Sigmoid colon (tissue), 7 donors: ENCODE measurements at places on chromosomes 12 and 14. TPM values are rescaled to one million over a fixed set of nuclear protein-coding genes. Genes with fewer than 3 reads are reported as not detected.

DNA sequence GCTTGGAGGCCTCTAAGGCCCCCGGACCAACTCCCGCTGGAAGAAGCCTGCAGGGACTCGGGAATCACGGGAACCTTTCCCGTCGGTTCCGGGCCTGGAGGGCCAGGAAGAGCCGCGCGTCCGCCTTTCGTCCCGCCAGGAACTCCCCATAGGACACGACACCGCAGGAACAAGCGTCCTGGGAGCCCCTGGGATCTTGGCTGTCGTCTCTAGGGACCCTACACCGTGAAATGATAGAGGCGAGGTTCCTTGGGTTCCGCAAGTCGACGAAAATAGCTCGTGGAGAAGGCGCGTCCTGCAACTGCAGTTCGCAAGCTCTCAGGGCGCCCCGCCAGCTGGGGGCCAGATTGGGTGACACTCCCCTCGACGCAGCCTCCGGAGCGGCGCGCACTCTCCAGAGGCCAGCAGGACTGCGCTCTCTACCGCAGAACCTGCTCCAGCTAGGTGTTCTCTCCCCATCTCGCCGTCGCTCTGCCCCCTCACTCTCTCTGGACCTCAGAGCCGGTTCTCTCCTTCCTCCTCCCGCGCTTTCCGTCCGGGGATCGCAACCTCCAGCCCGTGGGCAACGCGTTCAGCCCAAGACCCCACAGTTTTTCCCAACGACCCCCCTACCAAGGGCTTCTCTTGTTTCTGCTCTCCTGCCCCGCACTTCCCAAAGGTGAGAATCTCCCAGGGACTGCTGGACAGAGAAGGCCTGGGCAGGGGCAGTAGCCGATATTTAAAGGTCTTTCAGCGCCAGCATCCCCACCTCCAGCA lies 776 bp downstream of the BMP4 start:
- peak; percentile 93 for DNase-seq

GRCh38 chr12:91954326-91954725 lies 191.3 kb downstream of the BTG1 start:
- no peak for DNase-seq

- DNase-seq, result no peak
Observed at GRCh38 chr14:32443890-32444661, 115.0 kb downstream of the AKAP6 start.

DNA sequence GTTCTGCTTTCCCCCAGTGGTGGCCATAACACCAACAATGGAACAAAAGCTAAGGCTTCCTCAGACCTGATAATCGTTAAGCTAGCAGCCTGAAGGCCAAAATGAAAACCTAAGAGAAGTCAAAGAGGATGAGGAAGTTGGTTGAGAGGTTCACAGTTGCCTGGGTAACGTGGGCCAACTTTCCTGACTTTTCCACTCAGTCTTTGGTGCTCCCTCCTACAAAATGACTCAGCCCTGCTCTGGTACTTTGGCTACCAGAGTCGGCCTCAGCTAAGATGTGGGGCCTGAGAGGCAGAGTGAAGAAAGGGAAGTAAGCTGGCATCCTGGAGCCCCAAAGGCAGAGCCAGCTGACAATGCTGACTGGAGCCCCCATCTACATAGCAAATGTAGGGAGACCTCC lies 14.9 kb upstream of the FKBP11 start:
- no peak for DNase-seq

DNA sequence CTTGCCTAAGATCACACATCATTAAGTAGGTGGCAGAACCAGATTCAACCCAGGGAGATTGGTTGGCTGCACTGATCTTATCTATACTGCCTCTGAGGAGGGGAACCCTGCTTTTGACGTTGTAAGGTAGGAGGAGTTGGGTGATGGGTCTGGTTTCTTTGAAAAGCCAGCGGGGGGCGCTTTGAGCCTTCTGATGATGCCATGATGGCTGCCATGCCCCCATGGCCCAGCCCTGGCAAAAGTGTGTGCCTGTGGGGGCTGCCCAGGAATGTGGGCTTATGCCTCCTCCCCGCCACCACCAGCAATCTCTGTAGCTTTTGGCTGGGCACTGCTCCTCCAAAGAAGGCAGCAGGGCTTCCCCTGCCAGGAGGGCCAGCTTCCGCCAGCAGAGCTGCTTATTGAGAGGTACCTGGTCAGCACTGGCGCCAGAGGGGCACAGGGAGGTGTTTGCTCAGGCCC lies 224.3 kb downstream of the SLC41A2 start:
- DNase-seq, result no peak

DNA sequence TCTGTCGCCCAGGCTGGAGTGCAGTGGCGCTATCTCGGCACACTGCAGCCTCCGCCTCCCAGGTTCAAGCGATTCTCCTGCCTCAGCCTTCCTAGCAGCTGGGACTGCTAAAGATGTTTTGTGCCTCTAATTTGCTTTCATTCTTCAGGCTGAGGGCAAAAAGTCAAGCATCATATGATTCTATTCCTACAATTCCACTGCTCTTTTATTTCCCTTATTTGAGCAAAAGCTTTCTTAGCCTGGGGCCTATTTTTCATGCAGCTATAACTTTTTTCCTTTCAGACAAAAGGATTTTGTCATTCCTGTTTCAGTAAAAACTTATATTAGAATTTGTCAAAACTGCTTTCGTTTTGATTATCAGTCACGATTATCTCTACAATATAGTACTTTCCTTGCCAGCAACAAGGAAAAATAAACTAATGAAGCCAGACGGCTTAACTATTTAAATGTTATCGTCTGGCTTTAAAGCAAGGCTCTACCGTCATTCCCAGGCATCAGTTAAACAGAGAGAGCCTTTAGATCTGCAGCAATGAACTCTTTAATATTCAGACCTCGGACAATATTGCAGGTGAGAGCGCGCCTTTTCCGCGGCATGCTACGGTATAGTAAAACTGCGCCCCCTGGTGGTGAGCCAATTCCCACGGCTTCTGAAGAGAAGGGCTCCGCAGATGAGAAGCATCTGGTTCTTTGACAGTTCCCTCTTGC lies 1.4 kb upstream of the SLC2A13 start:
- DNase-seq, result peak; percentile 95

- no peak for DNase-seq
Observed at GRCh38 chr12:6192604-6193380, 7.4 kb upstream of the CD9 start.

OVCH1 gene
- total RNA-seq, result 0.27 TPM

TSPAN9 gene
- total RNA-seq, result 18.2 TPM

PAPLN gene
- 14.8 TPM for total RNA-seq

PZP gene
- not detected for total RNA-seq

ESPL1 gene
- total RNA-seq, result 0.16 TPM
